Stimulated activated CD4-positive, alpha-beta T cell treated with anti-CD3 and anti-CD28 coated beads, TNF-alpha, amount 100 ng/mL, for 4 hours (primary cell): ENCODE measurements at places on chromosomes 11 and 22.

DNA sequence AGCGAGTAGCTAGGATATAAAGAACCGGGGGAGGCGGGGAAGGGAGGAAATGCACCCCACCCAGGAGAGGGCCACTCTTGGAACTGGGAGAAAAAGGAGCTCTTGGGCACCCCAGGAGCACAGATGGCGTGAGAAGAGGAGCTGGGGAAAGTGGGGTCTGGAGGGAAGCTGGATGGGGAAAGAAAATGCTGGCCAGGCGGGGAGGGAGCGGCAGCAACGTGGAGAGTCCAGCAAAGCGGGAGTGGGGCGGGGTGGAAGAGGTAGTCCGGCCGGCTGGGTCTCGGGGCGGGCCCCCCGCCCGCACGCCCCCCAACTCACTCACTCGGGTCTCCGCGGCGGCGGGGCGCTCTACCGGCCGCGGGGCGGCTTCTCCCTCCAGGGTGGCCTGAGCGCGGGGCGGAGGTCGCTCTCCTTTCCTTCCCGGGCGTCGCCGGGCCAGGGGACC lies 522 bp downstream of the TOB2 start:
- DNase-seq: no peak

GRCh38 chr11:85590848-85591483 lies 36.2 kb downstream of the DLG2 start:
- no peak for DNase-seq

- DNase-seq: no peak
Measured at GRCh38 chr22:20956258-20957101, 10.6 kb upstream of the AIFM3 start.

DNA sequence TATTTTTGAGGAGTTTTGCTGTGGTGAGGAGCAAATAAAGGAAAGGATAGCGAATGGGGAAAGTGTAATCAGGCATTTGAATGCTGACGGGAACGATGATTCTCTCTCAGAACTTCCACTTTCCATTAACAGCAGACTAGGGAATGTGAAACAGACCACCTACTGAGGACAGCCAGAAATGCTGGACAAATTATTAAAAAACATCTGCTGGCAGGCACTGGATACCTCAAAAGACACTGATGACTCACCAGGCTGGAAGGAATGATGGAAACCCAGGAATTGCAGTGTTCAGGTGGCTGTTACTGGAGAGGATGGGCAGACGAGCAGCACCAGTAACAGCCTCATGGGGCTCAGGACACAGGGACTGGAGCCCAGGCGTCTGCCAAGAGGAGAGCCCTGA lies 33.4 kb downstream of the PLA2G6 start:
- DNase-seq: no peak

- DNase-seq: no peak
Measured at GRCh38 chr11:45773786-45774655, 30.9 kb upstream of the SLC35C1 start.

- no peak for DNase-seq
Measured at GRCh38 chr11:87405843-87406242, 368.1 kb downstream of the TMEM135 start.

DNA sequence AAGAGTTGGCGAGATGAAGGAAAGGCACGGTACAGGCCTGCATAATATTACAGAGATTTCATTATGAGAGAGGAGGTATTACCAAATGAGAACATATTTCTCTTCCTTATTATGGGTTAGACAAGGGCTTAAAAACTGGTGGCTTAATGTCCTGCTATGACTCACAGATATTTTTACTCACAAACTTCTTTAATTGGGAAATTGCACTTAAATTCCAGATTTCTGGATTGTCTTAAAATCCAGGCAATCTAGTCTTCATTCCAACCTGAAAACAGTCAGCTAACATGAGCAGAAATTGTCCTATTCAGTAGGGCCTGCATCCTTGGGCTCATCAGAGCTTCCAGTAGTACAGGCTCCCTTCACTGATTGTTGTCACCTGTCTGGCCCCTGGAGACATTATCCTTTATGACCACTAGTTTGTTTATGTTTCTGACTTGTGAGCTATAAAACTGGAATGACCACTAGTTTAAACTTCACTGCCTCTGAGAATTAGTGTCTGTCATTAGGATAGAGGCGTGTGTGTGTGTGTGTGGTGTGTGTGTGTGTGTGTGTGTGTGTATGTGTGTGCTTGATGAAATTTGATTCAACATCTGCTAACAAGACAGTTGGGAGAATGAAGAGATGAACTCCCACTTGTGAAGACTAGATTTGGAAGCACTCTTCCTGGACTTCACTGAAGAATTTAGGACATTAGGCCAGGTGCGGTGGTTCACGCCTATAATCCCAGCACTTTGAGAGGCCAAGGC lies 25.1 kb downstream of the DBX1 start:
- no peak for DNase-seq

GRCh38 chr11:129090056-129090455 lies 102.1 kb downstream of the ARHGAP32 start:
- DNase-seq: no peak
